Activated CD8-positive, alpha-beta memory T cell treated with anti-CD3 and anti-CD28 coated beads, Interleukin-2, amount 50 U/mL, for 4 hours (primary cell): ENCODE measurements at places on chromosomes 11 and 22.

- DNase-seq: no peak
Observed at GRCh38 chr11:69821511-69822040, 2.4 kb upstream of the FGF3 start.

DNA sequence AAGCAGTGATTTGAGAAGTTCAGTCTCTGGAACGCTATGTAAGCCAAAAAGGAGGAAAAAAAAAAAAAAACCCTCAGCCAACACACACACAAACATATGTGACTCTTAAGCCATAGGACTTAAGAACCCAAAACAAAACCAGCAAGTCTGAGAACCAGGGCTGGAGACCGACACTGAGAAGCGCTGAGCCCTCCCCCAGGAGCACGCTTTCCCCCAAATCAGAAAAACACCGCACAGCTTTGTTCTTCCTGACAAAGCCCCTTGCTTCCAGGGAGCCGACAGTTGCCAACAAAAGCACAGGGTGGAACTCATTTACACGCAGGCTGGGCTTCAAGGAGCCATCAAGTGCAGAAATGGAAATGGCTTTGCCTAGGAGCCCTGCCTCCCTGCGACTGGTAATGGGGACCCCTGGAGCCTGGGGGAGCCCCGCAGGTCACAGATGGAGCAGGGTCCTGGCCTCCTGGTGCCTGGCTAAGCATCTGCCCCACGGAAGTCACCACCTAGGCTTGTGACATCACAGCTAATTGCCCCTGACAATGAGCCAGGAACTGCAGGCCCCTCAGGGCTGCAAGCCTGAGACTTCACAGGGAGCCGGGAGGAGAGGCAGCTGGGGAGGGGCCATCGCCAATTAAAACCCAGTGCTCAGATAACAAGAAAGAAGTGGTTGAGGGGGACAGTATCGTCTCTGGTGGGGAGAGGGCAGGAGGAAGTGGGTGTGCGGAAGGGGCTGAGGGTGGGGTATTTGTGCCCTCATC, 66.9 kb downstream of the NFAM1 start:
- no peak for DNase-seq

DNA sequence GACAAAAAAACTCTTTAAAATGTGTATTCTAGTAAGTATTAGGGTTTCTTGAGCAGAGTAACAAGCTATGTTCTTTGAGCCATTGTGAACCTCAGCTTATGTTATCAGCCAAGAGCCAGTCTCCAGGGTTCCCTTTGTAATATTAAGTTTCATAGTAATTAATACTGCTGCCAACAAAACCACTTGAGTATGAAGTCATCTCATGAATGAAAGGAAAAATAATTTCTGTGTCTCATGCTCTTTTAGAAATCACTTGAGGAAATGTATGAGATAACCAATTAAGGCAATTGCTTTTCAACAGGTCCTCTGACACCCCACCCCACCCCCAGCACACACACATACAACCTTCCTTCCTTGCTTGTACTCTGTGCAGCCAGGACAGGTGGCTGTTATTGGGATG, 59.9 kb downstream of the BBOX1 start:
- DNase-seq: no peak

- DNase-seq: no peak
Observed at GRCh38 chr22:23626286-23626975, 5.7 kb downstream of the DRICH1 start.

DNA sequence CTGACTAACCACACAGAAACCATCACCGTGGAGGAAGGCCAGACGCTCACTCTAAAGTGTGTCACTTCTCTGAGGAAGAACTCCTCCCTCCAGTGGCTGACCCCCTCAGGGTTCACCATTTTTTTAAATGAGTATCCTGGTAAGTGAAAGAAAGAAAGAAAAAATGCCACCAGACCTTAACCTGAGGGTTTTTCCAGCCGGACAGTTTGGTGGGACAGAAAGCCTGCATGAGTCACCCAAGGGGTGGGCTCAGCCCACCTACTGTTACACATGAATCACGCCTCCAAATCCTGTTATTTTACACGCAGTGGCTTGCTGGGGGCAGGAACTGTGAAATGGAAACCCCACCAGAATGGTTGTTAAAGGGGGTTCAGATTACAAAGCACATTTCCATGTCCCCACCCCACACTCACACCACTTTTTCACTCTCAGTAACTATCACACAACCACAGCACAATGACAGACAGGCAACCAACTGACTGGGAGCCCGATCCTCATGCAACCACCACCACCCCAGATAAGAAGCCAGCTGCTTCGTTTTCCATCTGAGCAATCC, 11.9 kb downstream of the CRTAM start:
- peak; percentile 66 for DNase-seq

DNA sequence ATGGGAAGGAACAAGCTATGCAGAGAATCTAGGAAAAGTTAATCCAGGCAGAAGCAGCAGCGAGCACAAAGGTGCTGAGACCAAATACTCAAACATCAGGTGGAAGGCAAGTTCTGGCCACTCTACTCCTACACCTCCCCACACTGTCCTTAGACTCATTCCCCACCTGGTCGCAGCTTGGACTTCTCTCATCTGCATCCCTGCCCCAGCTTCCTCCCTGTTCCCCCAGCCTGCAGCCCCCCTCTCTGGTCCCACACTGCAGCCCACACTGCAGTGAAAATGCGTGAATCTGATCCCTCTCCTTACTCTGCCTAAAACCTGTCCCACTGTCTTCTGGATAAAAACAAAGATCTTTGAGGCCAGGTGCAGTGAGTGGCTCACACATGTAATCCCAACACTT, 9.1 kb downstream of the TPBGL start:
- DNase-seq: no peak

- no peak for DNase-seq
Observed at GRCh38 chr11:3186166-3186953, 21.2 kb upstream of the OSBPL5 start.

DNA sequence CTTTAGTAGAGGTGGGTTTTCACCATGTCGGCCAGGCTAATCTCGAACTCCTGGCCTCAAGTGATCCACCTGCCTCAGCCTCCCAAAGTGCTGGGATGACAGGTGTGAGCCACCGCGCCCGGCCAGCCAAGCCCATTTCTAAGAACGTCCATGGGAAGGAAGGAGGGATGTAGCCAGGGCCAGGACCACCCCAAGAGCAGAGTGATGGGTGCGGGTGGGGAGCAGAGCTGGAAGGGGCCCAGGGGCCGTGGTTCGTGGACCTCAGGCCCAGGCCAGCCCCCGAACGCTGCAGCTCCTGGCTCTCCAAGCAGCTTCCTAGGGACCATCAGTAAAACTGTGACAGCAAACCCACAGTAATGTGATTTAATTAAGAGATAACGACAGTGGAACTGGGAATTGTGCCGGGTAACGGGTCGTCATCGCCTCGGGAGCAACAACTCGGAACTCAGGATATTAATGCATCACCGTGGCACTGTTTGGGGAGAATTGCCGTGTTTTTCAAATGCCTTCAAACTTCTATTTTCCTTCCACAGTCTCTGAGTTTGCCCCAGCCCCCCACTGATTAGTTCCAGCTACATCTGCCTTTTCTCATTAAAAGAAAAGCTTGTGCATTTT, 74.3 kb downstream of the BRD1 start:
- DNase-seq: no peak

- no peak for DNase-seq
Observed at GRCh38 chr22:49691256-49691655, 136.4 kb downstream of the BRD1 start.

DNA sequence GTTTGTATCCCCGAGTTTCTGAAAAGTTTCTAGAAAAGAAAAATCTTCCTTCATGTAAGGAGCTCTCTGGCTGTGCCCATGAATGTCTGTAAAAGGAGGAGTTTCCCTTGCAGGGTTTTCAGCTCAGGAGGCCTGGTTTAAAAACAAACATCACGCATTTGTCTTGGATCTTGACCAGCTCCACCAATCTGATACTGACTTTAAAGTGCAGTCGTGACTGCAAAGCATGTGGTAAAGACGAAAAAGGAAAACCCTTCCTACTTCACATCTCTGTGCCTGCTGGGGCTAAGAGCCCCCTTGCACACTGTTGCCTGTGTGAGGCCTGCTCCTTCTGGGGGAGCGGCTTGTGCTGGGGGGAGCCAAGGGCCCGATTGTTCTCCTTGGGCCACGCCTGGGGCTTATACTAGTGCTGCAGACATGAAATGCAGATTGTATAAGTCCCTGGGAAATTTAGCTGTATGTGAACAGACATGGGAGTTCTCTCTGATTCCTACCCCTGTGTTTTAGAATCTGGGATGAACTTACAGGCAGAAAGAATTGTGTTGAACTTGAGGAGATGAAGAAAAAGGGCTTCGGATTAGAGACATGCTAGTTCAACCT, 62.1 kb downstream of the ADAMTS15 start:
- DNase-seq: no peak
